ENCODE measurements at places on chromosomes 5 and 9. TPM values are rescaled to one million over a fixed set of nuclear protein-coding genes. Genes with fewer than 3 reads are reported as not detected.

DNA sequence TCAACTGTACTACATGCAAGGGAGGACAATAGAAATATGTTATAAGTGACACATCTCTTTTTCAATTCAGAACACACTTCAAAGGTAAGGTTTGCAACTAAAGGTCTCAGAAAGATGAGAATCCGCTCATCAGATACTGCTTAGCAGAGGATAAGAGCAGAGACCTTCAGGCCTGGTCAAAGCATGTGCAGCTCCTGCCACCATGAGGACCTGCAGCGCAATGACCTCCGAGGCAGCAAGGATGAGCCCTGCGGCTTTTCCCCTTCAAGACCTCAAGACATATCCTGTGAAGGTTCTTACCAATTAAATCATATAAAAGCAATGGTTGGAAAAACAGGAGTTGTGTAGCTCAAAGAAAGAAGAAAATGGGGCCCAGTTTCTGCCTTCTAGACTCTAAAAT, 135.8 kb downstream of the TRIM36 start:
- H3K4me1 ChIP-seq = no peaks in the 10 kb centered on the region
- H3K27me3 ChIP-seq = peaks cover 6% of the 10 kb centered on the region
- no peak overlapping the region for H3K27ac ChIP-seq
- no peak overlapping the region for H3K4me3 ChIP-seq

SYNPO gene
- 0.17 TPM for total RNA-seq

HAND1 gene
- total RNA-seq = not detected

OCLN gene
- 0.26 TPM for total RNA-seq
